Adipocyte (in vitro differentiated cells): ENCODE measurements at places on chromosomes 2 and 18.
A peak's percentile ranks its signal among the peaks of the same experiment; 100 is the strongest.

GRCh38 chr2:173286153-173286809 lies 68.4 kb upstream of the CDCA7 start:
- no peak for DNase-seq

DNA sequence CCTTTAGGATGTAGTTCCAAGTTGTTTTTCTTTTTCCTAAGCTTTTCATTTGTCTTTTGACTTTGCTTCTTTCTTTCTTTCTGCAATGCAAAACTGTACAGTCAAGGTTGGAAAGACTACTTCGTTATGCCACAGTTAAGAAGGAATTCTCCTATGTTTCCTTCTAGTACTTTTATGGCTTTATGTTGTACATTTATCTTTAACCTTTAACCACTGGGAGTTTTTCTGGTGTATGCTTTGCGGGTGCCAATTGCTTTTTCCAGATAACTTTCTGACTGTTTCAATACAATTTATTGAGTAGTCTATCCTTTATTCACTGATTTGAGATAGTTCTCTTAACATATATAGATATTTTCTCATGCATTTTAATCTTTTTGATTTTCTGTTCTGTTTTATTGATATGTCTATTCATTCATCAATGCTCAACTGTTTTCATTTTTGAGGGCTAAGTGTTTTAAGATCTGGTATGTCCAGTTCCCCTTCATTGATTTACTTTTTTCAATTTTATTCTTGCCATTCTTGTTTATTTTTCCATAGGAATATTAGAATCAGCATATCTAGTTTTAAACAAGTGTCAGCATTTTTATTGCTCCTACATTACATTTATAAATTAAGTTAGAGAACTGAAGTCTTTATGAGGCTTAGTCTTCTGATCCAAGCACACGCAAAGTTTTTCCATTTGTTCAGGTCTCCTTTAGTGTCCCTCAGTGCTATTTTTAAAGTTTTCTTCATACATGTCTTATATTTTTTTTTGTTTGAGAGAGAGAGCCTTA lies 49.9 kb upstream of the COX7A2L start:
- no peak for DNase-seq

DNA sequence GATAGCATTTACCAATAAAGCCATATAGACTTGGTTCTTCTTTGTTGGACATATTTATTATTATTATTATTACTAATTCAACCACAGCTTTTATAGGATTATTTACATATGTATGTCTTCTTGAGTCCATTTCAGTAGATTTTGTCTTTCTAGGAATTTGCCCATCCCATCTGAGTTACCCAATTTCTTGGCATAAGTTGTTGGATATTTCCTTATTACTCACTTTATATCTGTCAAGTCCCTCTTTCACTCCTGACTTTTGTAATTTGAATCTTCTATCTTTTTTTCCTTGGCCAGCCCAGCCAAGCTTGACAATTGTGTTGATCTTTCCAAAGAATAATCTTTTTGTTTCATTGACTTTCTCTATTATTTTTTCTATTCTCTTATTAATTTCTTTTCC lies 543.7 kb downstream of the SUCLG1 start:
- DNase-seq, result no peak

DNA sequence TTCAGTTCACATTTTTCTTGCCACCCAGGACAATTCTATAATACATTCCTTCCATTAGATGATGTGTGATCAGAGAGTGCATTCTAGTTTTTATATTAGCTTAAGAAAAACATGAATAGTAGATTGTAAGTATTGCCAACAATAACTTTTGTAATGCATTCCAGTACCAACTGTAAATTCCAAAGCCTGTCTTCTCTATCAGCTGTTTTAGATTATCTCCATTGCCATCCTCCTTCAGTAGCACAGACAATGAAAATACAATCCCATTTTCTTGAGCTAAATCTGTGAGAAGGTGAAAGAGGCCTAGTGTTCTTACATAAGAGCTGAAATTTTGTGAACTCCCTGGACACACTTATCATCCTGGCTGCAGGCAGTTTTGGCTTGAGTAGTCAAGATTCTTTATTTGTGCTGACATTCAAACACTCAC lies 103.9 kb downstream of the CCBE1 start:
- peak; percentile 74 for DNase-seq

DNA sequence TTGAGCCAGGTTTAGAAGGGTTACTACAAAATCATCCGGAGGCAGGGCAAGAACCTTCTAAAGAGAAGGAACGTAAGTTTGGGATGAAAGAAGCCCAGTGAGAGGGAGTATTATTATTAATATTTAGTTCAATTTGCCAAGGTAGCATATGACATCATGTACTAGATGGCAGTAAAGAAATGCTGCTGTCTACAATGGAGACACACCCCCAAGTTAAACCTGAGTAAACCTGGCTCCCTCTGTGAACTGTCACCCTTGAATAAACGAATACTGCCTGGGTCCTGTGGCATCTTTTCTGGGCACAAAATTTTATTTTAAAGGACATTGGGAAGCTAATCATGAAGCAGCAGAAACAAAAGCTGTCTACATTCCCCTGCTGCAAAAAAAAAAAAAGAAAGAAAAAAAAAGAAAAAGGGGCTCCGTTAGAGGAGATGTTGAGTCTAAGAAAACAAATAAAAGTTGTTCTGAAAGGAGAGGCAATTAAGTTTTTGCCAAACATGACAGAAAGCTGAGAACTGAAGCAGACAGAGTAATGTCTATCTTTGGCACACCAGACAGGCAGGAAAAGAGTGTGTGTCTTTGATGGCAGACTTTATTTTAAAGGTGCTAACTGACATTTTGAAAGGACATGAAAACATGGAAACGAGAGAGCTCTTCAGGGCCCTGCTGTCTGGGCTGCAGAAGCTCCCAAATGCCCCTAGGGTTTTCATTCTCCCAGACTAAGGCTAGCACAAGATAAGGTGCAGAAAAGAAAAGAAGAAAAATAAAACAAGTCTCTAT lies 557.7 kb upstream of the CHAC2 start:
- DNase-seq, result no peak

- DNase-seq, result peak; percentile 78
Observed at GRCh38 chr2:83196225-83196624, 1262.9 kb downstream of the SUCLG1 start.

- no peak for DNase-seq
Observed at GRCh38 chr2:7031547-7032245, 114.5 kb downstream of the RNF144A start.

DNA sequence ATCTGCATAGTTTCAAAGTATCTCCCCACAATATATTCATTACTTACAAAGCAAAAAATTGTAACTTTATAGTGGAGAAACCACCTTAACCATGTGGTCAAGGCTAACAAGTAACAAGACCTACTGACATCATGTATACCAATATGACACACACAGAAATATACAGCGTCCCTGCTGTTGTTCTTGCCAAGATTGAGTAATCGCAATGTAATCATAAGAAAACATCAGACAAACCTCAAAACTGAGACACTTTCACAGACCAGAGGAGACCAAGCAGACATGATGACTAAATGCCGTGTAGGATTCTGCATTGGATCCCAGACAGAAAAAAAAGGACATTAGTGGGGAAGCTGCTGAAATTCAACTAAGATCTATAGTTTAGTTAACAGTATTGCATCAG lies 123.0 kb downstream of the ACAA2 start:
- DNase-seq, result peak; percentile 91

- no peak for DNase-seq
Observed at GRCh38 chr2:110865188-110865587, 132.8 kb downstream of the ACOXL start.

DNA sequence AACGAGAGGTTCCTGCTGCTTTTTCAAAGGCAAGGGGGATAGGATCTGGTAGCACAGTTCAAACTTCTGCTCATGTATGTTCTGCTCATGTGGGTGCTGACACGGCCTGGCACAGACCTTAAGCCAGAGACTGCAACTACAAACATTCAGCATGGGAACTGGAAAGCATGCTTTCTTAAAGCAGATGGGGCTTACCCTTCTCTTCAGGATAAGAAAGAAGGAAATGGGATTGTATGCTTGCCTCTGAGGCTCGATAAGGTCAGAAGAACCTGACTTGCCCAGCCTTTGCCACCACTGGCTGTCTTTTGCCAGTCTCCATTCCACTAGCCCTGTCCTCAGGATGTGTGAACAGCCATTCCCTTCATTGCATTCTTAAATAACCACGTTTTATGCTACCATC lies 10.7 kb downstream of the DOCK10 start:
- no peak for DNase-seq

DNA sequence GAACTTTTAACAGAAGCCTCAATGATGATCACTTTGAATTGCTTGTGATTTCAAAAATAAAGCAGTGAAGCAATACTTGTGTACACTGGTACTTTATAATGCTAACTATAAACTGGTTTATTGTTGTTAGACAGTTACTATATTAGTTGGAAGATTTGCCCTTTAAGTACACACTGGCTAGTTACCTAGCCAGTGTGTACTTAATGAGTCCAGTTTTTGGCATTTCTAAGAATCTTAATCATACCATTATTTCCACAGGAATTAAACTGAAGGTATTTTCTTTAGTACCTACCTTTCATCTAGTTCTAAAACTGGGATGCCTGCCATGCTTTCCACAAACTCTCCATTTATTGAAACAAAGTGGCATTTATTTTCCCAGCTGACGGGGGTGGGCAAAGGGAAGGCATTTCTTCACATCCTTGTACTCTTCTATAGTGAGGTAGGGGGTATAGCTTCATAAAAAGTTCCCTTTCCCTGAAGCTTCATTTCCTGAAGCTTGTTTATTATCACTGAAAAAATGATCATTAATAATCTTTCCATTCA lies 49.9 kb downstream of the UGP2 start:
- DNase-seq, result no peak

GRCh38 chr2:126839796-126840195 lies 58.9 kb upstream of the TEX51 start:
- no peak for DNase-seq

- DNase-seq, result no peak
Observed at GRCh38 chr2:62784341-62784740, 78.8 kb downstream of the EHBP1 start.

DNA sequence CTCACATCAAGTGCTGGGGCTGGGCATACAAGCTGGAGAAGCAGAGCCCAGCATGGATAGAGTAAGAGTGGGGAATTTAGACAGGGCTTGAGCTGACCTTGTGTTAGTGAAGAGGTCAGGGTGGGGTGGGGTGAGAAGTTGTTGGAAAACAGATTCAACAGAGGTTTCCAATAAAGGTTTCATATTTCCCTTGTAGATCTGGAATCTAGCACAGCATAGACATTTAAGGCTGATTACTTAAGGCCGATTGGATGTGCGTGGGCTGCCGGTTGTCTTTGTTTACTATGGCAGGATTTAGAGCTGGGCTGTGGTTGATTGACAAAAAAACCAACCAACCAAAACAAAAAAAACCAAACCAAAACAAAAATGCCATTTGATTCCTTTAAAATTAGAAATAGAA lies 114.9 kb upstream of the SEC11C start:
- DNase-seq, result peak; percentile 91

DNA sequence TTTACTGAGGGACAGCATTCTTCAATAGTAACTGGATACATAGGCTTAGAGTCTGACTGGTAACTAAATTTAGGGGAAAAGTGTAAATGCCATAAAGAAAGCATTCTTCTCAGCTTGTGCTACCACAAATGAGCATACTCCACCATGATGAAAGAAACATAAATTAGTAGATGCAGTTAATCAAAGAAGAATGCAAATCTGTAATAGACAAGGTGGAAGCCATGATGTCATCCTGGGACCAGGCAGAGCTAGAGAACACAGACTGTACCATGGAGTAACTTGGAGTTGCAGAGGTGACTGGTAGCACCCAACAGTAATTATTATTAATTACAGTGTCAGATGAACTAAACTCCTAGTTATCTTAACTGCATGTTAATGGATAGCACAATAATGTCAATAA lies 51.7 kb downstream of the RBKS start:
- DNase-seq, result no peak

- DNase-seq, result peak; percentile 52
Observed at GRCh38 chr18:58788971-58789875, 75.5 kb upstream of the ZNF532 start.

- peak; percentile 84 for DNase-seq
Observed at GRCh38 chr2:201471732-201472393, 20.3 kb downstream of the STRADB start.

- no peak for DNase-seq
Observed at GRCh38 chr2:124272261-124272841, 247.3 kb downstream of the CNTNAP5 start.
